ENCODE measurements at places on chromosomes 4 and X.

DNA sequence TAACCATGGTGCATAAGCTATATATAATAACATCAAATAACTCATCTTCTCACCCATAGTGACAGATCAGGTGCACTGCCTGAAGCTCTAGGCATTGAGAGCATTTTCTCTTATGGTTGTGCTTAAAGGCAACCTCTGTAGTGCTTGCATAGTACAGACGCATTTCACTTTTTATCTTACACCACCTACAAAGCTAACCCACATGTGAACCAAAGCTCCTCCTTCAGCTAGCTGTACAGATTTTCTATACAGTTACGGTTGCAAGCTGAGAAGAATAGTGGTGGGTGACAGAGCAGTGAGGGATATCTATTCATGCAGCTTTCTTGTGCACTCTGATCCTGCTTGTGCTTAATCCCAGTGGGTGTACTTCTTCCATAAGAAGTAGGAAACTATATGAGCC is 1525.2 kb downstream of the STIM2 start:
- no peak for DNase-seq

- no peak for DNase-seq
Measured at GRCh38 chr4:62168681-62169080, 968.6 kb downstream of the ADGRL3 start.

- no peak for DNase-seq
Measured at GRCh38 chr4:121273191-121273590, 107.6 kb downstream of the QRFPR start.

- DNase-seq = no peak
Measured at GRCh38 chr4:40800064-40800463, 50.3 kb downstream of the NSUN7 start.

GRCh38 chrX:68428431-68428830 is 4.9 kb downstream of the OPHN1 start:
- no peak for DNase-seq

GRCh38 chr4:87375719-87376291 is 15.2 kb downstream of the HSD17B11 start:
- no peak for DNase-seq

DNA sequence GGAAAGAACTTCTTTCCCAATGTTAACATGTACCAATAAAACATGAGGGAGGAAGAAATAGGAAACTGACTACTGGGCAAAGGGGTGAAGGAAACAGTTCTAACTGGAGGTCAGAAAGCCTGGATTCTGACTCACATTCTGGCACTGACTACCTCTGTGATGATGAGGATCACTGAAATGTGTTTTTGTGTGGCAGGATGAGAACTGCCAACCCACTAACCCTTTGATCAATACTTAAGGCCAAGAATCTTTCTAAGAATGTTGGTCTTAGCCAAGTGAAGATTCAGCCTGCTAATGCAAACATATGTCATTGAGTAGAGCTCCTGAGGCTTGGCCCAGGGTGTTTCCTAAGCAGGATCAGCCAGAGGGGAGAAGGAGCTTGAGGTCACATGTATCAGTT is 4.6 kb downstream of the ALAS2 start:
- DNase-seq = no peak

- no peak for DNase-seq
Measured at GRCh38 chr4:136246876-136247275, 1285.4 kb downstream of the PCDH18 start.

- no peak for DNase-seq
Measured at GRCh38 chr4:127196655-127197352, 436.0 kb upstream of the INTU start.

GRCh38 chr4:54784161-54784671 is 126.5 kb downstream of the KIT start:
- DNase-seq = no peak

DNA sequence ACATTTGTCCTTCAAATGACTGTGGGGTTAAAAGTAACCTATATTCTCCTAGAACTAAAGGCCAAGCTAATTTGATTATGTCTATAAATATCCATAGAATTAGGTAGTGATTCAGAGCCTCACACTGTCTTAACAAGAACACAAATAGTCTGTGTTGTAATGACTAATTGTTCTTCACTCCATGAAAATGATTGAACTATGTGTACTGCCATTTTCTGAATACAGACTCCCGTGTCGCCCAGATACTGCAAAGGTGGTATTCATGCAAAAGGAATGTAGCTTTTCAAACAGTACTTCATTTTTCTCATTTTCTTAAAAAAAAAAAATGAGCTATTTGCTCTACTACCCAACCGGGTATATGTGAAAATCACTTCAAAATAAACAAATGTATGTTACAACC is 11.3 kb upstream of the PHKA2 start:
- no peak for DNase-seq

Data from NCI-H1436 treated with DMSO at 0.1 percent for 48 hours (cell line).